Left hindlimb (tissue), 1 donor: ENCODE measurements at places on chromosomes 6 and 20.

- peak; percentile 41 for DNase-seq
Observed at GRCh38 chr6:94130478-94130877, 711.1 kb upstream of the EPHA7 start.

DNA sequence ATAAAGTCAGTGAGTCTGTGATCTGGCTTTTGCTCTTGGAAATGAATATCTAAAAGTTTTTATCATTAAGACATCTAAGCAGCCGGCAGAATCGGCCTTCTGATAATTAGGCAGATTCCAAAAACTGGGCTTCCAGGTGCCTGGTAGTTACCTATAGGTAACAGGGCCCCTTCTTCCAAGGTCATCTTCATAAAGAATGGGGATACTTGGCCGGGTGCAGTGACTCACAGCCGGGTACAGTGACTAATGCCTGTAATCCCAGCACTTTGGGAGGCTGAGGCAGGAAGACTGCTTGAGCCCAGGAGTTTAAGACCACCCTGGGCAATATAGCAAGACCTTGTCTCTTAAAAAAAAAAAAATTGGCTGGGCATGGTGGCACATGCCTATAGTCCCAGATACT, 12.9 kb upstream of the RBL1 start:
- DNase-seq: no peak

DNA sequence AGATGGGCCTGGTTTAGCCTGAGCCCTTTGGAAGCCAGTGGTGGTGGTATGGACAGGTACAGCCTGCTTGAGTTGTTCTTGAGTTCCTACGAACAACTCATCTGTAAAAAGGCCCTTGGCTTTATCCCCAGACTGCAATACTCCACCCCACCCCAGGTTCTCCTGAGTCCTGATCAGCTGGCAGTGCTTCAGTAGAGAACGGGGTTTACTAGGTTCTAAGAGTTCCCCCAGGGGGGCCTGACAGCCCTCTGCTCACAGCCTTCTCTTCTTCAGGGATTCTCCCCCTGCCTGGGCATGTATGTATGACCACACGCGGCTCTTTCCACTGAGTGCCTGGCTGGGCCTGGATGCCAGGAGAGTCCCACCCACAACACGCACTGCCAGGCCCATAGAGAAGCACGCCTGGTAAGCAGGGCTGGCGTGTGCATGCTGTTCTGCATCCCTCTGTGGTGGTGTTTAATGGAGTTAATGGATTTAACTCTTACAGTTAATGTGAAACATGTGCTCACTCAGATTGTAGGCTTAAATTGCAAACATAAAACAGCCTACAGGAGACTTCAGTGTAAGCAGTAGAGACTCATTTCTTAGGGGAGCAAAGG, 44.3 kb upstream of the SLC4A11 start:
- DNase-seq: no peak

- DNase-seq: no peak
Observed at GRCh38 chr6:167761794-167762258, 64.9 kb upstream of the AFDN start.

DNA sequence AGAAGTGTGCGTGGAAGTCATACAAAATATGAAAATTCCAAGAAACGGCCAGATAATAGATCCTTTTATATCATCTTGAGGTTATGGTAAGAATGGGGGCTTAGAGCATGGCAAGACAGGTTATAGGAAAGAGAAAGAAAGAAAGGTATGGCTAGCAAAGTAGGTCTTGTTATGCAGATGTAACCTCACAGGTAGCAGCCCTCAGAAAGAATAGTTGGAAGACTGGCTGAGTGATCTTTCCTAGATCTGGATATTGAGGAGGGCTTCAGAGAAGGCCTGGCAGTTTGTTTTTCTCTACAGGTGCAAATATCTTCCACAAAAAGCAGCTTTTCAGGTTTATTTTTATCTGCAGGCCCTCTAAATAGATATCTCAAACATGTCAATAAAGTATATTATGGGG, 679.5 kb downstream of the KHDRBS2 start:
- no peak for DNase-seq
